ENCODE measurements at places on chromosomes 1 and 21.

DNA sequence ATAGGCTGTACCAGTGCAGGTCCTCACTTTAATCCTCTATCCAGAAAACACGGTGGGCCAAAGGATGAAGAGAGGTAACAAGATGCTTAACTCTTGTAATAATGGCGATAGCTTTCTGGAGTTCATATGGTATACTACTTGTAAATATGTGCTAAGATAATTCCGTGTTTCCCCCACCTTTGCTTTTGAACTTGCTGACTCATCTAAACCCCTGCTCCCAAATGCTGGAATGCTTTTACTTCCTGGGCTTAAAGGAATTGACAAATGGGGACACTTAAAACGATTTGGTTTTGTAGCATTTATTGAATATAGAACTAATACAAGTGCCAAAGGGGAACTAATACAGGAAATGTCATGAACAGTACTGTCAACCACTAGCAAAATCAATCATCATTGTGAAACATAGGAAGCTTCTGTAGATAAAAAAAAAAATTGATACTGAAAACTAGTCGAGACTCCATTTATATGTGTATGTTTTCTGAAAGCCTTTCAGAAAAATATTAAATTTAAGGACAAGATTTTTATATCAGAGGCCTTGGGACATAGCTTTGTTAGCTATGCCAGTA, 7.0 kb downstream of the SOD1 start:
- no peak for DNase-seq

DNA sequence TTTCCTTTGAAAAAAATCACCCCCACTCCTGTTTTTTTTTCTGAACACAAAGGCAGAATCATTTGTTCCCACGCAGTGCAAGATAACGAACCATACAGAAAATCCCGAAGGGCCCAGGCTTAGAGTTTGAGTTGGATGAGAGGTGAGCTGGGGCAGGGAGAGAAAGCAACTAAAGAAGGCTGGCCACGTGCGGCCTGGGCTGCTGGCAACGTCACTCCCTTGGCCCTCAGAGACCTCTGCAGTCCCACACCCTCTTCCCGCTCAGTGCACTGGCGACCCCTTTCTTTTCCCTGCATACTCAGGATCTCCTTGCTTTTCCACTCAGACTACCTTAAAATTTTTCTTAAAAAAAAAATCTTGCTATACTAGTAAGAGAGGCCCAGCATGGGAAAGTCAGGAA, 28.2 kb upstream of the CRNN start:
- no peak for DNase-seq

GRCh38 chr1:218034468-218034867, 250.6 kb upstream of the RRP15 start:
- peak; percentile 11 for DNase-seq

DNA sequence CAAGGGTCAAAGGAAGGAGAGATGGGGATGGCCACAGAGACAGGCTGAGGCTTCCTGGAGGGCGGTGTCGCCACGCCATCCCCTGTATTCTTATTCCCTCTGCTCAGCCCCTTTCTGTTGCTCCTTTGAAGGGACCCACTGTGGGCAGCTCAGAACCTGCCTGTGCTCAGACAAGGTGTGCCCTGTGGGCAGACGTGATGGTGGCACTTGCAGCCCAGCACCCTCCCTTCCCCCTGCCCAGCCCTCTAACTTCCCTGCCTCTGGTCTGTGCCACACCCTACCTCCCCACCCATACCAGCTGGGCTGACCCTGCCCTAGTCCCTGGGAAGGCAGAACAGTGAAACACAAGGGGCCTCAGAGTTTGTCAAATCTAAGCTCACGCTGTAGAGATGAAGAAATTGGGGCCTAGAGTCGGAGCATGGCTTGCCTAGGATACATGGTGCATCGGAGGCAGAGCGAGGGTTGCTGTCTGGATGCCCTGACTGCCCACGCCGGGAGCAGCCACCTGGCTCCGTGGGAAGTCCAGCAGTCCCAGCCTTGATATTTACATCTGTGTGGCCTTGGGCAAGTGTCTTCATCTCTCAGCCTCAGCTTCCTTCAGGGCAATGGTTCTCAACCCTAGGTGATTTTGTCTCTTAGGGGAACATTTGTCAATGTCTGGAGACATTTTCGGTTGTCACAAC, 68.6 kb upstream of the RUNX3 start:
- no peak for DNase-seq

GRCh38 chr1:90313778-90314177, 318.9 kb downstream of the ZNF326 start:
- no peak for DNase-seq

- peak; percentile 52 for DNase-seq
Observed at GRCh38 chr1:66546047-66546810, 12.3 kb downstream of the SGIP1 start.

GRCh38 chr1:202225131-202225530, 31.5 kb downstream of the LGR6 start:
- DNase-seq: peak; percentile 81

GRCh38 chr1:194073833-194074232, 887.4 kb upstream of the B3GALT2 start:
- no peak for DNase-seq

DNA sequence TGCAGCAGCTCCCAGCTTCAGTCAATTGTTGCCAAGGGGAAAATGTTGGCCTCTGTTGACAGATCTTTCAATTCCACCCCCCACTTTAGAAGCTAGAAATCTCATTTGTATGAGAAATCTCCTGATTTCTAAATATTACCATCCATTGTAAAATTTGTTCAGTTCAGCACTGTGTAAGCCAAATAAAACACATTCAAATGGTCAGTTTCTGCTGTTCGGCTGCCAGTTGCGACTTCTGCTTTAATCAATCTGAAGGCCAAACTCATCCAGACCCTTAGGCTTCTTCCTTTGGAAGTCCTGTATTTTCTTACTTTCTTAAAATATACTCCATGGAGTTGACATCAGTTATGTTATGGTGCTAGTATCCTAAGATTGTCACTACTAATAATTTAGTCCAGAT, 281.2 kb upstream of the ZRANB2 start:
- no peak for DNase-seq

DNA sequence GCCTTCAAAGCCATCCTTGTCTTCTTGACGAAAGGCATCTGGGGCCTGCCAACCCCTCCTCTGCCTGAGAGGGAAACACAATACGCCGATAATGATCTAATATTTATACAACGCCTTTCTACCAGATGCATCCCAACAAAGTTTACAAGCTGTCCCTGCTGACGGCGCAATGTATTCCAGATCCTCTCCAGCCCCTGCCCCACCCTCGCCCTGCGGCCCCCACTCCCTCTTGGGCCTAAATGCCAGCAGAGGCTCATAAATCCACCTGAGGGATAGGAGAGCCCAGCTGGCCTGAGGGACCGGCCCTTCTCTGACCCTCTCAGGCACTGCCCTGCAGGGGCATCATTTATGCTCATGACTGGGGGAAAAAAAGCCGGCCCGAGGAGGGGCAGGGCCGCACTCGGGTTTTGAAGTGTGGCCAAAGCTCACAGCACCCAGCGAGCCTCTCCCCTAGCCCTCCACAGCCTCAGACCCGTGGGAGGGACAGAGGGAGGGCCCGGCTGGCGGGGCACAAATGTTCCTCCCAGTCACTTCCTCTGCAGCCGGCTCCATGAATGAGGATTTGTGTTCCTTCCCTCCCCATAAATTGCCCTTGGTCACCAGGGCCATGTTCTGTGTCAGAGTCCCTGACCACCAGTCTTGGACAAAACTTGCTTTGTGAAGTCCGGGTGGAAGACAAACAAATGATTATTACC, 140.3 kb downstream of the FOXD2 start:
- DNase-seq: peak; percentile 59

GRCh38 chr1:165753934-165754333, 14.7 kb downstream of the TMCO1 start:
- no peak for DNase-seq

DNA sequence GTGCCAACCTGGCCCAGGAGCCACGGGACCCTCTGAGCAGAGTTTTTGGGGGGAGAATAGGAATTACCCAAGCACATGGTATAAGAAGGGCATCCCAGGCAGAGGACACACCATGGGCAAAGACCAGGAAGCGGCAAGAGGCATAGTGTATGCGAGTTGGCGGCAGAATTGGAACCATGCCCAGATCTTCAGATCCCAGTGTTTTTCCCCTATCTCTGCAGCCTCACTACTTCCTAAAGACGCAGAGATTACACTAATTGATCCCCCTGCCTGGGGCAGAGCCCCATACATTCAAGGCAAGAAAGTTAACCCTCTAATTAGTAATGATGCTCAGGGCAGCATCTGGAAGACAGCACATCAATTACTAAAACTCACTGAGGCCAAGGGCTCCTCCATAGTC, 48.2 kb downstream of the SYT2 start:
- peak; percentile 97 for DNase-seq

- DNase-seq: no peak
Observed at GRCh38 chr1:185541871-185542301, 192.3 kb upstream of the HMCN1 start.

- DNase-seq: no peak
Observed at GRCh38 chr1:163824490-163824889, 502.7 kb downstream of the NUF2 start.

DNA sequence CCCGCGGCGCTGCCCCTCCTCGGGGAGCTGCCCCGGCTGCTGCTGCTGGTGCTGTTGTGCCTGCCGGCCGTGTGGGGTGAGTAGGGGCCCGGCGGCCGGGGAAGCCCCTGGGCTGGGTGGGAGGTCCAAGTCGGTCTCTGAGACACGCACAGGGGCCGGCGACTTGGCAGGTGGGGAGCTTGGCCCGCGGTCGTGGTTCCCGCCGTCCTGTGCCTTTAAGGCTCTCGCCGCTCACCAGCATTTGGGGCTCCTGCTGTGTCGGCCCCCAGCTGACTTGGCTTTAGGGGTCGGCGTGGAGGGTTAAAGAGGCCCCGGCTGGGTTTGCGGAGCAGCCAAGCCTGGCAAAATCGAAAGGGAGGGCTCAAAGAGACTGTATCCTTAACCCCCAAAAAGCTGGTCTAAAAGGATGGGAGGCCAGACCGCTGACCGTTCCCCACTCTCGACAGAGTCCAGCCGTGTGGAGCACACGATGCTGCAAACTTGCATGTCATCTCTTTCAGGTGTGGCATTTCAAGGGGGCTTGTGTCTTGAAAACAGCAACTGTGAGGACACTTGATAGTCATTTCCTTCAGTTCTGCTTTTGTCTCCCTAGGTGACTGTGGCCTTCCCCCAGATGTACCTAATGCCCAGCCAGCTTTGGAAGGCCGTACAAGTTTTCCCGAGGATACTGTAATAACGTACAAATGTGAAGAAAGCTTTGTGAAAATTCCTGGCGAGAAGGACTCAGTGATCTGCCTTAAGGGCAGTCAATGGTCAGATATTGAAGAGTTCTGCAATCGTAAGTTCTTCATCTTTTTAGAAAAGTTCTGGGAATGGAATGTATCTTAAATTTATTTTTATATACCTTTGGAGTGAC, 540 bp downstream of the CD55 start:
- no peak for DNase-seq

- no peak for DNase-seq
Observed at GRCh38 chr1:108722292-108722691, 9.6 kb downstream of the FNDC7 start.

- peak; percentile 83 for DNase-seq
Observed at GRCh38 chr21:20882462-20883407, 115.5 kb upstream of the NCAM2 start.

DNA sequence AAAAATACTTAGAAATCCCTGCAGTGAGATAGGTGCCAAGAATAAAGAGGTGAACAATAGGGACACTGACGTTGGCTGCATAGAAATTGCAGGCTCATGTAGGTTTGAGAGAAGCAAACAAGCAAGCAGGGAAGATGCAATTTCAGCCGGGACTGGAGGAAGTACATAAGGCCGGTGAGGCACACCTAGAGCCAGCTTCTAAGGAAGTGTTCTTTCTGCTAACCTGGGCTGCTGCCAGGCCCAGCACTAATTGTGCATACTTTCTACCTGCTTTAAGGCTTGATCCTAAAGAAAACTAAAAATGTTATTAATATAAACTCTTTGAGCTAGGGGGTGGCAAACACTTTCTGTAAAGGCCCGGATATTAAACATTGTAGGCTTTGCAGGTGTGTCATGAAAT, 71.0 kb downstream of the LMO4 start:
- peak; percentile 96 for DNase-seq

DNA sequence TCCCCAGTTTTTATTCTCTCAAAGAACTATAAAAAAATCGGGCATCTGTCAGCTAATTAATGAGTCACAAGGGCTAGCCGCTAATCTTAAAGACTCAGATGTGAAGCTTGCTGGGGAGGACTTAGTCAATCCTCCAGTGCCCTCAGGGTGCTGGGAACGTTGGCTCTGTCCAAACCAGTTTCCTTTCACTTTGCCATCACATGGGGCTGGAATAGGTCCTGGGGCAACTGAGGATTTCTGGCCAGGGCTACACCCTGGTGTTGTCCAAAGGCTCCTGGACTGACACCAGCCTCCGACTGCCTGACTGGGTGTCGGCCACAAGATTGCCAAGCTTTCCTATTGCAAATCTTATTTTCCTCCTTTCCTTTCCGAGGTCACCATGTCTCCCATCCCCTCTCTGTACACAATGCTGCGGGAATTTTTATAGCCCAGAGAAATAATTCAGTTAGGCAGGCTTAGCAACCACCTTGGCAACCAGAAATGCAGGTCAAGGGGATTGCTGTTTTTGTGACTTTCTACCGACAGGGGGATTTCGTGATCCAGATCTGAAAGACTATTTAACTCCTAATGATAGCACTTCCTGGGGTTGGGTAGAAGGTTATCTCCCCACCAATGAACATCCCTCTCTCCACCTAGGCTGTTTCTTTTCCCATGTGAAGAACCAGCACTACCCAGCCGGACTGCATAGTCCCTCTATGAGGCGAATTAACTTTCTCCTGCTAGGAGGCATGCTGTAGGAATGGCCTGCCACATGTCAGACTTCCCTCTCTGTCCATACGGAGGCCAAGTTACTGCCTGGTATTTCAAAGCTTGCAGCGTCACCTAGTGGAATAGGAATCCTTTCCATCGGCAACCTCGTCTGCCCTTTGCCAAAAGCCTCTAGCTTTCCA, 29.9 kb upstream of the CTBS start:
- peak; percentile 37 for DNase-seq

- no peak for DNase-seq
Observed at GRCh38 chr1:14037101-14037847, 337.3 kb downstream of the PRDM2 start.

- DNase-seq: no peak
Observed at GRCh38 chr1:7585216-7585907, 185.7 kb upstream of the VAMP3 start.

DNA sequence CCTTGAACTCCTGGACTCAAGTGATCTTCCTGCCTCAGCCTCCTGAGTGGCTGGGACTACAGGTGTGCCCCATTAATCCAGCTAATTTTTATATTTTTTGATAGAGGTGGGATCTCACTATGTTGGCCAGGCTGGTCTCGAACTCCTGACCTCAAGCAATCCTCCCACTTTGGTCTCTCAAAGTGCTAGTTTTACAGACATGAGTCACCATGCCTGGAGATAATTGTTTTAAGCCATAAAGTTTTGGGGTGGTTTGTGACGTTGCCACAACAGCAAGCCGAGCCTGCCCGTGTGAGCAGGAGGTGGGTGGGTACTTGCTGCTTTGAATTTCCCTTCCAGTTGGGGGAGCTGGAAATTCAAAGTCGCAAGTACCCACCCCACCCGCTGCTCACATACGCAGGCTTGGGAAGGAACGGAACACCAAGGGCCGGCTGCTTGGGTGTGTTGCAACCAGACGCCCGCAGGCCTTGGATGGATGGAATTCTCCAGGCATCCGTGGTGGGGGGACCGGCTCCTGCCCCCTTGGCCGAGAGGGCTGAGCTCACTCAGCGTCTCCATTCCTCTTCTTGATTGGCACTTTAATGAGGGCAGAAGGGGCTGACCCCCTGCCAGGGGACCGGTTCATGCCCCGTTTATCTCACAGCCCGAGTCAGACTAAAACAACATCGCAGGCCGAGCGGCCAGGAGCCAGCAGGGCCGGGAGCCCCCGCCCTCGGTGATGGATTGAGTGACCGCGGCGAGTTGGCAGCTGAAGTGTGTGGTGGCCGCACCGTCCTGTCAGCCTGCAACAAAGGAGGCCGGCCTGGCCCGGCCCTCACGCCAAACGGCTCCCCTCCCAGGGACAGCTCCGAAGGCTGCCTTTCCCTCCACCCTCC, 78.1 kb downstream of the DHRS3 start:
- DNase-seq: no peak
